Umbilical cord (tissue), 2 donors: ENCODE measurements at places on chromosomes 12 and 14. TPM values are rescaled to one million over a fixed set of nuclear protein-coding genes. Genes with fewer than 3 reads are reported as not detected.

GRCh38 chr12:110179291-110179690 lies 55.1 kb downstream of the IFT81 start:
- peak; percentile 44 for DNase-seq

- DNase-seq: peak; percentile 46
Observed at GRCh38 chr14:94394581-94395207, 6.3 kb upstream of the SERPINA1 start.

The CLEC4D gene
- 1.2 TPM for total RNA-seq

The L2HGDH gene
- 3.4 TPM for total RNA-seq

The LPAR5 gene
- total RNA-seq: 6.3 TPM
